Type B pancreatic cell (in vitro differentiated cells): ENCODE measurements at places on chromosomes 12 and 14. TPM values are rescaled to one million over a fixed set of nuclear protein-coding genes. Genes with fewer than 3 reads are reported as not detected.

The C3AR1 gene
- total RNA-seq, result not detected in 2 replicates

- no peak for DNase-seq
- peaks cover 13% of the 10 kb centered on the region for H3K27me3 ChIP-seq
- H3K27ac ChIP-seq, result no peak overlapping the region
- H3K36me3 ChIP-seq, result no peaks in the 10 kb centered on the region
- H3K4me1 ChIP-seq, result peaks cover 10% of the 10 kb centered on the region
Measured at GRCh38 chr14:95340201-95340697, 20.5 kb upstream of the CLMN start.

DNA sequence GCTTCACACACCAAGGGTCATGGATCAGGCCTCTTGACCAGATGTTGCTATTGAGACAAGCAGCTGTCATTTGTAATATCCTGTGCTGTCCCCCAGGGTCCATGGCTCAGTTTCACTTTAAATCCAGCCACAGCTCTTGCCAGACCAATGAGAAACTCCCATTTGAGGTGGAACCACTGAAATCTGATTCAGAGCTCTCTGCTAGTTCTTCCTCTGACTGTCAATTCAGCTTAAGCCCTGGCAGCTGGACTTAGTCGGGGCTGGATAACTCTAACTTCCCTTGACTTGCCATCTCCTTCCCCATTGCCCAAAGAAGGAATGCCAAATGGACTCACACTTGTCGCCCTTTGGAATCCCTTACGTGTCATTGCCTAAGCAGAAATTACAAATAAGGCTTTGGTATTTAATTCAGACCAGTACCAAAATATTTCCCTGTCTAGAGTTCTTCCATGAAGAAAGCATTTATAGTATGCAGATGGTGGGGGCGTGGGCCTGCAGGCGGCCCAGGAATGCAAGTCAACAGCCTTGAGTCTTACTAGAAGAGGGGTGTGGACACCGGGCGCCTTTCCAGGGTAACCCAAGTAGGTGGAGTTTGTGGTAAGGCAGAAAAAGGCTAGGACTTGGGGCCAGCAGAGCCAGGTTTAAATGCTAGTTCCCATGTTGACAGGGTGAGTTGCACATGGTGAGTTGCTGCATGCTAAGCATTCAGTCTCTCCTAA lies 96.9 kb upstream of the TMPO start:
- no peaks in the 10 kb centered on the region for H3K36me3 ChIP-seq
- H3K4me3 ChIP-seq, result peak overlapping the region; percentile 61
- peaks cover 15% of the 10 kb centered on the region for H3K4me1 ChIP-seq
- DNase-seq, result no peak

DNA sequence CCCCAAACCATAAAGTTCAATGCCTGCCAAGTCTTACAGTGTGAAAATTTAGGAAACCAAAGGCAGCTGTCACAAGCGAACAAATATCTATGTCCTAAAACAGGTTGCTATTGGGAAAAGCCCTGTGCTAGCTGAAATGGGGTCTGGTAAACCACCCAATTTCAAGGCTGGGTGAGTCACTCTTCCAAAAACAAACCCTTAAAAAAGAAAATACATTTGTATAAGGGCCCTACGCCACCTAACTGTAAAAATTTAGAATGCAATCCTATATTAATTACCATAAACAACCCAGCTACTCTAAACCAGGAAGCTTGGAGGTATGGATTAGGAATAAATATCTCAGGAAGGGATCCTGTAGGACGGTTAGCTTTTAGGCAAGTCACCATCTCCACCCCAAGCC lies 32.1 kb downstream of the PRMT8 start:
- no peak overlapping the region for H3K4me3 ChIP-seq
- no peak overlapping the region for H3K27ac ChIP-seq
- DNase-seq, result no peak
- H3K36me3 ChIP-seq, result no peaks in the 10 kb centered on the region
- peaks cover 15% of the 10 kb centered on the region for H3K4me1 ChIP-seq
- peaks cover 7% of the 10 kb centered on the region for H3K27me3 ChIP-seq
